Nucleus accumbens (tissue), 56 donors: ENCODE measurements at places on chromosomes 6 and 20.

DNA sequence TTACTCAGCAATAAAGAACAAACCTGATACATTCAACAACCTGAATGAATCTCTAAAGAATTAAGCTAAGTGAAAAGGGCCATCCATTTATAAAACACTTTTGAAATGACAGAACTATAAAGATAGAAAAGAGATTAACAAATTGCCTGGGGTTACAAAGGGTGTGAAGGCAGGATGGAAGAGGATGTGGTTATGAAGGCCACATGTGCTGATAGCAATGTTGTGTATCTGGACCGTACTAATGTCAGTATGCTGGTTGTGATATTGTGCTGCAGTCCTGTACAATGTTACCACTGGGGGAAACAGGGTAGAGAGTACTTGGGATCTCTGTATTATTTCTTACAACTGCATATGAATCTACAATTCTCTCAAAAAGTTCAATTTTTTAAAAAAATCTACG is 36.4 kb downstream of the ELOVL5 start:
- no peak for DNase-seq

GRCh38 chr6:73648166-73648565 is 5.6 kb downstream of the SLC17A5 start:
- DNase-seq, result no peak

DNA sequence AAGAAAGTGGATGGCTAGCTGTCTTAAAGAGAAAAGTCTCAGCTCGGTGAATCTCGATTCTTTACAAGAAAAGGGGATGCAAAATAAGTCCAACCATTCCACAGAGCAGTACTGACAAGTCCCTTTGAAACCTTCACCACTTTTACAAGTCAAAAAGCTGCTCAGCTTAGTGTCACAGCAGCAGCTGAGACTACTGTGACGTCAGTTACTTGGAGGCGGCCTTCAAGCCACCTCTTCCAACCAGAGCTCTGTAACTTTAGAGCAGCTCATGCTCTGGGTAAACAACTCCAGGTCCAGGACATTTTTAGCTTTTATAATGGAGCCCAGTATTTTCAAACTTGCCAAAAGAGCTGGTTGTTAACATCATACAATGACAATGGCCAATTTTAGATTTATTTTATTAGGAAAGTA is at the start of gene KIAA0408:
Gene KIAA0408 (minus strand): TSS at position 159 of the 411 bp plus-strand sequence. CDS start 5,408 bp downstream, outside the sequence.
- no peak for DNase-seq

DNA sequence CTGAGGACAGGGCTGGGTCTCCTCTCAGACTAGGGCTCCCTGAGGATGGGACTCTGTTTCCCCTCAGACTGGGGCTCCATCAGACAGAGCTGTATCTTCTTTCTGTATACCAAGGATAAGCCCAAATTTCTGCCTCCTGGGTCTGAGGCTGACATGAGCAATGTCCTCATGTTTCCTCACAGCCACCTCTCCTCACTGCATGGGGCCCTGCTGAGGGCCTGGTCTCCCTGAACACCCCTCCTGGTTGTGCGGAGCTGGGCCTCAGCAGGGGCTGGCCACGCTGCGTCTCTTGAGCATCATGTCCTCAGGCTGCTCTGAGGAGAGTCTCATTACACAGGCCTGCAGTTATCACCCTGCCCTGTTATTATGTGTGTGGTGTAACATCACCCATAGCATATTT is 144.6 kb downstream of the LRFN2 start:
- DNase-seq, result no peak

DNA sequence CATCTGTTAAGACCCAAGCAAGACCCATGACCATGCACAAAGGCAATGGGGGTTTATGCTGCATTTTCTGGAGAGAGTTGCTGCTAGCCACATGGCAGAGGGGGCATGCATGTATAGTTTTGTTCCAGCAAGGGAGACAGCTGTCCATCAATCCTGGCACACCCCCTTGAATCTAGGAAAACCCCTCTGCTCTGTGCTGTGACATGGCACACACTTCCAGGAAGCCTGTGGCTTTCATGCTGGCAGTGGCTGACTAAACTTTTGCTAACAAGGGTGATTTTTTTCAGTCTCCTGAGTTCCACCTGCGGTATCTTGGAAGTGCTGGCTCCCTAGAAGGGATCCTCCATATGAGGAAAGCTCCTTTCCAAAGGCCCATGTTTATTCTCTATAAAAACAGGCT is 9.1 kb upstream of the CST4 start:
- no peak for DNase-seq

DNA sequence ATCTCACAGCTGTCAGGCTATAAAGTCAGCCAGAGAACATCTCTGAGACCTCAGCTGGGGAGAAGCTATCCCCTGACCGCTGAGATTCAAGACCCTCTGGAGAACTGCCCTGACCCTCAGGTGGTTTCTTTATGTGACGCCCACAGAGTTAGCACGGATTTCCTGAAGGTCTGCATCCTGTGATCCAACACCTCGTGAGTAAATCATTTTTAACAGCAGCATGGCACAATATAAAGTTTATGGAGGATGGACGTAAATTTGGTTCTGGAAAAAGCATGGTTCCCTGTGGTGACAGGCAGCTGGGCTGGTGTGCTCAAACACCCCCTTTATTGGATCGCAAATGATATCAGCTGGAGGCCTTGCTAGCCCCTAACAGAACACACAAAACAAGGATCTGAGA is 25.3 kb upstream of the TRAF3IP2 start:
- DNase-seq, result no peak

GRCh38 chr6:44622956-44623355 is 235.4 kb downstream of the CDC5L start:
- DNase-seq, result no peak

DNA sequence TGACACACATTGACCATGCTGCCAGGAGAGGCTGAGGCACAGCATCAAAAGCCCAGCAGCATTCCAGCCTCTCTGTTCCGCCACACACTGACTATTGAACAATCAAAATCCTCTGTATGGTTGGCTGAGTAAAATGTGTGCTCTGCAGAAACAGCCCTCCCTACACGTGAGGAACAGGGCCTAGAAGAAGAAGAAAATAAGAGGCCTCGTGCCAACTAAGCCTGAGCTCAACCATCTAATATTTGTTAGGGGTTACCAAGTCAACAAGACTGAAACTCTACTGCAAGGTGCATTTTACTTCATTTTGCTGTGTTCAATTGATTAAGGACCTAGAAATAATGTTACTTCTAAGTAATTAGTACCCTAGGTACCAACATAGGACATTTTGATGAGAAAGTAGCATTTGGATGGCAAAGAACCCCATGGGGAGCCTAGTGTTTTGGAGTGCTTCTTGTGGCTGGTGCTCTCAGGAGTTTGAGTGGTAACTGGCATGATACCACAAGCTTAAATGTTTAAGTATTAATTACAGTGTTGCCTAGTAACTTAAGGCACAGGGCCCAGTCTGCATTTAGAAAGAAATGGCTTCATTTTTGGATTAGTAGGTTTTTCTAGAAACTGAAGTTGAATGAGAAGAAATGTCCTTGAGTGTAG is 146.6 kb upstream of the PLN start:
- DNase-seq, result no peak

- no peak for DNase-seq
Measured at GRCh38 chr6:26300828-26301227, 64.2 kb upstream of the BTN3A2 start.

DNA sequence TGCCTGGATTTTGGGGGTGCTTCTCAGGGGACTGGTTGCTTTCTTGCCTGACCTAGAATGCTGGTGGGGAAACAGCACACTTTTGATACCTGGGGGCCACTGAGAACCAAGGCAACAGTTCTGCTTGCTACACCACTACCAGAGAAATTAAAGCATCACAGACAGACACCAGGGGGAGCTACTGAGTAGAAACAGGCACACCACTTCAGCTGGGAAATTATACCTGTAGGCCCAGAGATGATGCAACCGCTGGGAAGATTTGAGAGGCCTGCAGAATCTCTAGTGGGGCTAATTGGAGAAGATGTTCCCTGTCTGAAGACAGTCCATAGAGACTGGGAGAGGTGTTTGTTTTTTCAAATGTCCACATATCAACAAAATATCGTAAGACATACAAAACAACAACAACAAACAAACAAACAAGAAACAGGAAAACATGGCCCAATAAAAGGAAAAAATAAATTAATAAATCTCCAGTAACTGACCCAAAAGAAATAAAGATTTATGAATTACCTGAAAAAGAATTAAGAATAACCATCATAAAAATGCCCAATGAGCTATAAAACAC is 129.4 kb upstream of the RIN2 start:
- peak; percentile 6 for DNase-seq

GRCh38 chr6:102766963-102767362 is 1373.5 kb downstream of the GRIK2 start:
- no peak for DNase-seq

- DNase-seq, result no peak
Measured at GRCh38 chr6:157753291-157753690, 69.8 kb upstream of the SNX9 start.

- no peak for DNase-seq
Measured at GRCh38 chr6:89198235-89198634, 18.9 kb downstream of the GABRR1 start.

DNA sequence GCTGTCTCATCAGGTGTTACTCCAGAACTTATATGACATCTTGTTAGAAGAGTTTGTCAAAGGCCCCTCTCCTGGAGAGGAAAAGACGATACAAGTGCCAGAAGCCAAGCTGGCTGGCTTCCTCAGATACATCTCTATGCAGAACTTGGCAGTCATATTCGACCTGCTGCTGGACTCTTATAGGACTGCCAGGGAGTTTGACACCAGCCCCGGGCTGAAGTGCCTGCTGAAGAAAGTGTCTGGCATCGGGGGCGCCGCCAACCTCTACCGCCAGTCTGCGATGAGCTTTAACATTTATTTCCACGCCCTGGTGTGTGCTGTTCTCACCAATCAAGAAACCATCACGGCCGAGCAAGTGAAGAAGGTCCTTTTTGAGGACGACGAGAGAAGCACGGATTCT is 43.7 kb upstream of the SMIM28 start:
- DNase-seq, result no peak

DNA sequence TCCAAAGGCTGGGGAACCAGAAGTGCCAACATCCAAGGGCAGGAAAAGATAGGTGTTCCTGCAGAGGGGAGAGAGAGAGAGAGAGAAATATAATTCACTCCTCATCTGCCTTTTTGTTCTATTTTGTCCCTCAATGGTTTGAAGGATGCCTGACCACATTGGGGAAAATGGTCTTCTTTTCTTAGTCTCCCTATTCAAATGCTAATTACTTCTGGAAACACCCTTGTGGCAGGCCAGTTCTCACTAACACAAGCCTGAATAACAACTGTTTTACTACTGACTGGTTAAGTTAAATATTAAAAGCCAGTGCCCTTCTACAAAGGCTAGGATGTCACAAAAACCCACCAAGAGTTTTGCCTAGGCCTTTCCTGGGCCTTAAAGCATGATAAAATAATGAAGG is 425.4 kb upstream of the HTR1E start:
- no peak for DNase-seq

DNA sequence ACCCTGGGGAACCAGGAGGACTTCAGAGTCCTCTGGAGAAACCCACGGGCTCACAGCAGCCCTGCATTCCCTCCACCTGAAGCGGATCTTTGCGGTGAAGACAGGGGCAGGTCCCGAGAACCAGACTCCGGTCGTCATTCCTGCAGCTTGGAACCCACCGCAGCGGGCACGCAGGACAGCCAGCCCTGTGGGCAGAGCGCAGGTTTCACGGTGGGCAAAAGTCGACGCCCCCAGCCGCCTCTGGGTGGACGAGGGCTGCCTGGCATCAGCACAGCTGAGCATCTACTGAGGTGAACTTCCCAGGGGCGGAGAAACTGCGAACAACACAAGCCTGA is 118.3 kb downstream of the PSMB1 start:
- DNase-seq, result no peak

DNA sequence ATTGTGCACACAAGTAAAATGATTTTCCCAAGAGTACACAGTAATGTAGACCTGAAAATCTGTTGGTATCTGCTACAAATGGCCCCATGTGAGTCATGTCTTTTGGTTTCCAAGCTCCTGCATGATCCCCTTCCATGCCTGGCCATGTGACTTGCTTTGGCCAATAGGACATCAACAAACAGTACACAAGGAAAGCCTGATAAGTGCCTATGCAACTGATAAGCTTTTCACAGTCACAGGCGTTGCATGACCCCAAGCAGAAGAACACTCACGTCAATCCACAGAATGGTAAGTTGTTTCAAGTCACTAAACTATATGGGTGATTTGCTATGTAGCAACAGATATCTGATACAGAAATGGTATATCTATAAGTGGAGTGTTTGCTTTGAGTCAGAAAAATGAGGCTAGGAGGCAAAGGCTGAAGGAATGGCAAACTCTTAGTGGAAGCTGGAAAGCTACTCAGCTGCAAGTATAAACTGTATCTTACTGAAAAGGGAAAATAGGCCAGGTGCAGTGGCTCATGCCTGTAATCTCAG is 160.1 kb upstream of the BEND3 start:
- no peak for DNase-seq

- no peak for DNase-seq
Measured at GRCh38 chr6:12577124-12577850, 139.3 kb upstream of the PHACTR1 start.

GRCh38 chr6:15264902-15265761 is 19.3 kb downstream of the JARID2 start:
- DNase-seq, result peak; percentile 62

DNA sequence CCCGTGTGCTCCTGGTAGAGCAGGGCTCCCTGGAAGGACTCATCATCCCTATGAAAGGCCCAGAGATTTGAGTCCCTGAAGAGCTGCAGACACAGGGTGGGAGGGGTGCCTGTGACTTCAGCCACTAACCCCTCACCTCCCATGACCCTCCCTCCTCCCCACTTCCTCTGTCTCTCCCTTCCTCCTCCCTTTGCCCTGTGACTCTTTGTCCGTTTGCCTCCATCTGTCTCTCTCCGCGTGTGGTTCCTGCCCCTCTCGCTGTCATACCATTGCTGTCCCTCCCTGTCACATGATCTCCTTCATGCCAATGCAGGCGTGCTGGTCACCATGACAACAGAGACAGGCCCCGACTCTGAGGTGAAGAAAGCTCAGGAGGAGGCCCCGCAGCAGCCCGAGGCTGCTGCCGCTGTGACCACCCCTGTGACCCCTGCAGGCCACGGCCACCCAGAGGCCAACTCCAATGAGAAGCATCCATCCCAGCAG is 19.0 kb downstream of the EPB41L1 start:
- no peak for DNase-seq

GRCh38 chr6:9143140-9143539 is 707.8 kb upstream of the SLC35B3 start:
- DNase-seq, result no peak

DNA sequence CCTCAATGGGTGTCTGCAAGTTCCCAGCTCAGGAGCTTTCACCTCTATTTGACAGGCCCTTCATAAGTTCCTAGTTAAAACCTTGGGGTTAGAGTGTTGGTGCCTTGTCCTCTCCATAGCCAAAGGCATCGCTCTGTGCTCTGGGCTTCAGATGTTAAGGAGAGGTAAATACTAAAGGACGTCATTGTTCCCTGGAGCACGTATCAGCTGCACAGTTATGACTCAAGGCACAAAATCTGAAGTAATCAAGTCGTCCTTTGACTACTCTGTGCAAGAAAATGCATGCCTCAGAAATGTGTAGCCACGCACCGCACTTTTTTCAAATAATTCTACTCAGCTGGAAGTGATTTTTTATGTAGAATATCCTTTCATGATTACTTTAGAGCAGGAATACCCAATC is 240.8 kb upstream of the QKI start:
- no peak for DNase-seq
